ENCODE measurements at places on chromosomes 2 and 18.

GRCh38 chr2:42315844-42316470 lies 45.1 kb downstream of the COX7A2L start:
- no peak for DNase-seq

DNA sequence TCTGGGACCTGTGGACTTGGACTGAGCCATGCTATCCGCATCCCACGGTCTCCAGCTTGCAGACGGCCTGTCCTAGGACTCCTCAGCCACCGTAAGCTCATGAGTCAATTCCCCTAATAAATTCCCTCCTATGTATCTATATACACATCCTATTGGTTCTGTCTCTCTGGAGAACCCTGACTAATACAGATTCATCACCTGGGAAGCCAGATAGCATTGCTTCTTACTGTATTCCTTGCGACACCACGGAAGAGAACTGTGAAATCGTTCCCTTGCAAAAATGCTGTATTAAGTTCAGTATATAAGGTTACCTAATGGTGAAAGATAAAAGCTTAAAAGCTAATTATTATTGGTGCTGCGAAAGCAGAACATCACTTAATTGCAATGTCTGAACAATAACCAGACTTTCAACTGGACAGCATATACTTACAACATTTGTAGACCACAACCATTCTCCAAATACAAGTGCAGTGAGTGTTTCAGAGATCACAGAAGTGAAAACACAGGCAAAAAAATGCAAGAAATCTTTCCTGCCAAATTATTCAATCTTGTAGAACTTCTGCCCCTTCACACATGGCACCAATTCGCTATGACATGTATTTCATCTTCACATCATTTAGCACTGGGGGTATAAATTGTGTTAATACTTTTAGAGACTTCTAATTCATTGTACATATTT lies 352.9 kb downstream of the TXNL1 start:
- DNase-seq, result no peak

- DNase-seq, result no peak
Observed at GRCh38 chr2:105882920-105883435, 138.3 kb downstream of the NCK2 start.

GRCh38 chr2:39837856-39838453 lies 58.9 kb upstream of the THUMPD2 start:
- DNase-seq, result no peak

DNA sequence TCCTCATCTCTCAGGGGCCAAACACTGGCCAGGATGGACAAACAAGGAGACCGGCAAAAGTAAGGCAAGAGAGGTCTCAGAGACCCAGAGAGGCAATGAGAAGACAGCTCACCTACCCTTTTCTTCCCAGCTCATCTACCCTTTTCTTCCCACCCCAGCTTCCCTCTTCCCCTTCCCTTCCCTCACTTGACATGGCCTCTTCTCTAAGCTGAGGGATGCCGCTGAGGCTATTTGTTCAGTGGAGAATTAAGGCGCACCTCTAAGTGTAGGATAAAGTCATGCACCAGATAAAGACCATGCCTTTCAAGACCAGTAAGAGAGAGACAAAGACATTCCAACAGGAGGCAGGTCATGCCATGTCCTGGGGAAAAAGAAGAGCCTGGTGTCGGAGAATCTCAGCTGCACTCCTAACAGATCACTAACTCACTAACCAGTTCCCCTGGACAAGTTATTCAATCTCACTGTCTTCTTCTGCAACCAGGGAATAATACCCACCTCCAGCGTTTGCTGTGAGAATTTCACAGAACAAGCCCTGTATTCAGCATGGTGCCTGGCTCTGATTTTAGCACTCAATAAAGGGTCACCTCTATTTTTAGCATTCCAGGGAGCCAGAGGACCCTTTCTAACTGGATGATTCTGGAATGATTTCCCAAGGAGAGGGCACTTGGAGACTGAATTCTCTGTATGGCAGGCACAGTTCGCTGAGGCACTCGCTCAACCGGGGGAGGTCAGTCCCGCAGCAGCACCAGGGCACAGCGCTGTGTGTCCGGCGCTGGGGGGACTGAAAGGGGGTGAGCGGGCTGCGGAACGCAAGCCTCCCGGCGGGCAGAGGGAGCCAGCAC lies 3.0 kb upstream of the FOSL2 start:
- DNase-seq, result no peak

- DNase-seq, result no peak
Observed at GRCh38 chr2:101016-101415, 54.7 kb upstream of the FAM110C start.

GRCh38 chr2:36485521-36485920 lies 112.4 kb downstream of the FEZ2 start:
- peak; percentile 85 for DNase-seq

DNA sequence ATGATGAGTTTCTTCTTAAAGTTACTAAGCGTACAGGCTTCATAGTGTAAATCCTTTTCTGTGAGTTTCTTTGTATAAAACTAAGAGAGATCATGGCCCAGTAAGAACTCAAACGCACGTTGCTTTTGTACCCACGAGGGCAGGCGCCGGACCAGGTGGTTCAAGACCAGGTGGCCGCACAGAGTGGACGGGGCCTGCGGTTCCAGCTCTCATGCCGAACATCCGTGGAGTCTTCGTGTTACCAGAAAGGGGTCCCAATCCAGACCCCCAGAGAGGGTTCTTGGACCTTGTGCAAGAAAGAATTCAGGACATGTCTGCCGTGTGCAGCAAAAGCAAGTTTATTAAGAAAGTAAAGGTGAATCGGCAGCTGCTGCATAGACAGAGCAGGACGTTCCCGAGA lies 53.0 kb downstream of the KCNG2 start:
- no peak for DNase-seq

All from GM04503 (cell line).